Epithelial cell of prostate (primary cell): ENCODE measurements at places on chromosomes 11 and 22.

DNA sequence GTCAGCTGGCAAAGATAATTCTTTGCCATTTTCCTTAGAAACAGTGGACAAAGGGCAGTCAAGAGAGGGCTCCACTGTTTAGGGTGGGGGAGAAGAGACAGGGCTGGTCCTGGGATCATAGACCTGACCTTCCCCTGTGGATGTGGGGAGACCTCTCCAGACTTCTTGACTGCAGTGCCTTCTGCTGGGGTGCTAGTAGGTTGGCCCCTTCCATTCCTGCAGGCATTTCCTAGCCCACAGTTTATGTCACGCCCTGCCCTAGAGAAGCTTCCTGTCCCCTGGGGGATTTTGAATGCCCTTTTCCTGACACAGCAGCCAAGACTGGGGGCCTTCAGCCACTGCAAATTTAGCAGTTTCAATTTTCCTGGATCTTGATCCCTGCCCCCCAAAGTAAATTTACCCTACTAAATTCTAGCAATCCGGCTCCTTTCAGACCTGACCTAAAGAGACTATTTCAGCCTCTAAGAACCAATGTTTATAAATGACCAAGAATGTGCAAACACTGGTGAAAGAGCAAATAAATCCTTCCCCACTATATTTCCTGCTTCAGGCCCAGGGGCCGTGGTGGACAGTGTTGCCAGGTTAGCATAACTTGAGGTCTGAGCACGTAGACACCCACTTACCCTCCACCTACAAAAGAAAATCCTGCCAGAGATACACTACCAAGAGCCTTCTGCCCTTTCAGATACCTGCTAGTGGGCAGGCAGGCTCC lies 58.4 kb downstream of the PPFIBP2 start:
- DNase-seq, result no peak

- no peak for DNase-seq
Measured at GRCh38 chr11:134764367-134764766, 352.3 kb upstream of the B3GAT1 start.

DNA sequence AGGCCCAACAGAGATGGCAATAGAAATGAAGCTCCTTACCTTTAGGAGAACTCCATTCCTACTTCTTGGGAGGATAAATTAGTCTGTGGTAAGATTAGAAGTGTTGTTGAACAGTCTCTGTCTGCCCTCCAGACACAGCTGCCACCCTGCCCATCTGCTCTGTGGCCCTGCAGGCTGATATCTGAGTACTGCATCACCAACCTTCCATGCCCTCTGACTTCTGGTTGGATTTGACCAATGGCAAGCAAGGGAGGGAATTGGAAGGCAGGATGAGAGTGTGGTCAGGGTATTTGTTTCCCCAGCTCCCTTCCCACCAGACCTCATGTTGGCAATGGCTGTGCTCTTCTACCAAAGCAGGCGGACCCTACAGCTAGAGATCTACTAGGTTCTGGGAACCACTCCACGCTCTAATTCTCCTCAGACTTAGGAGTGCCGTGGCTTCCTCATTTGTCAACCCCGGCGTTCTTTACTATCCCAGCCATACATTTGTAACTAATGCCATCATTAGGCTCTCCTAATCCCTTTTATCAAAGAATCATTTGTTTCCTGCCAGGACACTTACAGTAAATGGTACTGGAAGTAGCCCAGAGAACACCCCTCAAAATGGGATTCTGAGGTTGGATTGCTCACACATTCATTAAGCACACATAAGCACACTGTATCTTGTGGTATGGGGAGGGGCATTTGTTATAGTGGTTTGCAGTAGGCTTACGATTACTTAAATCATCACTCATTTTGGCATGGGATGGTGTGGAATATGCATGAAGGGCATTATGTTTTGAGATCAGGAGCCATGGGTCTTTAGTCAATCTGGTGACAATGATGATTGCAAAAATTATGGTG lies 35.4 kb upstream of the CD44 start:
- DNase-seq, result no peak

DNA sequence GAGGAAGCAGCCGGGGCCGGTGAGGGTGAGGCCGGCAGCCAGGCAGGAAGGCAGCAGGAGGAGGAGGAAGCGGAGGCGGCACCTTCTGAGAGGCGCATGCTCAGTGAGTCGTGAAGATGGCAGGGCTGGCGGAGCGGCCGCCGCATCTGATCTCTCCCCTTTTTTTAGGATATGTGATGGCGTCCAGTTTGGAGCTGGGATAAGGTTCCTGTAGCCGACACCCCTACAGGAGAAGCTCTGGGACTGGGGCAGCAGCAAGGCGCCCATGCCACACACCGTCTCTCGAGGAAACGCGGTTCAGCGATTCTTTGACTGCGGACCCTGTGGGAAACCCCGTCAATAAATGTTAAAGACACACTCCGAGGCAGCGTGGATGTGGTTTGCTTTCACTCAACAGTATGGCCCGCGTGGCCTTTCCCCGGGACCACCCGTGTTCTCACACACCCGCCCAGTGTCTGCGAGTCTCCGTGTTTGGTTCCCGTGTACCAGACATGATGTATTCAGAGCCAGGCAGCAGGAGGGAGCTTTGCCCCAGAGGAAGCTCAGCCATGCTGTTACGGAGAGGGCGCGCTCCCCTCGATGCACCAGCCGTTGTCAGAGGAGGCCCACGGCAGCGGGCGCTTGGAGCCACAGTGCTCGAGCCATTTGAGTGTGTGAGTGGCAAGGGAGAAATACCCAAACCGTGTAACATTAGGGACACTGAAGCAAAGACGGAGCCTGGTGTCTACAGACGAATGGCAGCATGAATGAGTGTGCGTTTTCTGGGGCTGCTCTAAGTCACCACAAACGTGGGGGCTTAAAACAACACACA lies 27.7 kb upstream of the PARVB start:
- no peak for DNase-seq

GRCh38 chr11:114942207-114942606 lies 263.9 kb downstream of the NXPE2 start:
- no peak for DNase-seq

DNA sequence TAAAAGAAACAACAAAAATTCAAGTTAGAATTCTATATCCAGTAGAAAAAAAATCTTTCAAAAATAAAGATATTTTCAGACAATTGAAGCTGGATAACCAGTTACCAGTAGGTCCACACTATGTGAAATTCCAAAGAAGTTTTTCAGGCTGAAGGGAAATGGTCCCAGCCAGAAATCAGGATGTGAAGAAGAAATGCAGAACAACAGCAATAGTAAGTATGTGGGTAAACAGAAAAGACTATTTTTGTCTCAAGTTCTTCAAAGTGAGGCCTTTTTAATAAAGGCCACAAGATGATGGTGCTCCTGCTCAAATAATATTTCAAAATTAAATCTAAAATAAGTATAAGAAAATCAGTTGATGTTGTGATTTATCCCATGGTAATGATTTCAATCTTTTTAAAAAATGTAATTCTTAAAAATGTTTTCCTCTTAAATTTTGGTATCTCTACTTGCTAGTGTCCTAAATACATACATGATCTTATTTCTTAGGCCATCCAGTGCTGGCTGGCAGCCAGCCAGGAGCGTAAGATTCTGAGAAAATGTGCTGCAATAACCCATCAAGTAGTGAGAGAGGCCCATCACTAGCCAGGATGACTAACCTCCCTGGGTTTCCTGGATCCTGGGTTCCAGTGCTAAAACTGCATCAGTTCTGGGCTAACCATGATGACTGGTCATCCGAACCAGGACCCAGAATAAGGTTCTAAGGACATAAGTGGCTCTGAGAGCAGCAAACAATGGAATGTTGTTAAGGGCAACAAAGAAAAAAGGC lies 15.6 kb upstream of the UCP3 start:
- no peak for DNase-seq

GRCh38 chr11:61037441-61038093 lies 64.7 kb upstream of the CD5 start:
- no peak for DNase-seq

DNA sequence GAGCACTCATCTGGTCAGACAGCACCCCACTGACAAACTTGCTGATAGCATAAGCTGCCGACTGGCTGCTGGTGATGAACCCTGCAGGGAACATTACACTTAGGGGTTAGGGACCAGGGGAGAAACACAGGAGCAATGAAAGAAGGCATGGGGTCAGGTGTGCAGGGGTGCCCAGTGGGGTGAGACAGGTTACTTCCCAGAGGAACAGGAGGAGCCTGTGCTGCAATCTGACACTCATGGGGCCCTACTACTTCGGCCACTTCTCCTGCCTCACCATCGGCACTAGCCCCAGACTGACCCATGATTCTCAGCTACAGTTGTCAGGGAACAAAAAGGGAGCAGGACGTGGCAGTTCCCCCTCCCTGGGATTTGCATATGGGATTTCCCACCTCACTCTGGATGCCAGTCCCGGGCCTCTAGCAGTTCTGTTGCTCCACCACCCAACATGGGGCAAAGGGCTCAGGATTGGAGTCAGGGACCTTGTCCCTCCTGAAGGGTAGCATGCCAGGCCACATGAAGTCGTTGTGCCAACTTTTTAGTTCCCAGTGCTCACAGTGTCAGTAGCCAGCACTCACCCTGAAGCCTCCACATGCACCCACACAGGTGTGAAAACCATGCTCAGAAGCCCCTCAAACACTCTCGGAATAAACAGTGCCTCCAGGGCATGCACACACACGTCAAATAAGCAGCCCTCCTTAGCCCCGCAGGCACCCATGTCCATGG lies 2.2 kb downstream of the SLC37A4 start:
- no peak for DNase-seq
